HCEC 1CT (cell line): ENCODE measurements at places on chromosomes 2 and 18.

- DNase-seq = no peak
These were observed 297.4 kb upstream of the MGAT5 start for GRCh38 chr2:133956434-133956935.

- peak; percentile 52 for DNase-seq
These were observed 61.6 kb downstream of the AAK1 start for GRCh38 chr2:69581774-69582581.

GRCh38 chr2:68839260-68839833 lies 31.9 kb downstream of the BMP10 start:
- DNase-seq = no peak

- DNase-seq = no peak
These were observed 401.3 kb downstream of the KCNJ3 start for GRCh38 chr2:155099784-155100183.

GRCh38 chr2:132253496-132254305 lies 91.9 kb upstream of the ANKRD30BL start:
- no peak for DNase-seq

DNA sequence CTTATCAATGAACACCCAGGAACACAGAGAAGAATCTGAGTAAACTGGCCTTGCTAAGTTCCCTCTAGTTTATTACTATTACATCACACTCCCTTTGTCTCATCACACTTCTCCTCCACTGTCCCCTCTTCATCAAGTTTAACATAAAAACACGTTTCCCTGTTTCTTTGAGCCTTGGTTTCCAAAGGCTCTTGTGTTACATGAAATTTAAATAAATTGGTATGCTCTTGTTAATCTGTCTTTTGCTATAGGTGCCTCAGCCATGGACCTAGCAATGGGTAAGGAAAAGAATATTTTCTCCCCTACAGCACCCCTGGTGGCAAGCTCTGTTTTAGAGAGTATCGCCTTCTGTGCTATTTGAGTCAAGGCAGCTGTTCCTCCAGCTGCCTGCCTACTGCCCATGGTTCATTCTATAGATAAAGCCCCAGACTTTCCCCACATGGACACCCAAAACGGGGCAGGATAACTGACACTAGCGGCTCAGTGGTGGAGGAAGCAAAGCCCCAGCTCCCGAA lies 31.8 kb downstream of the TGIF1 start:
- peak; percentile 59 for DNase-seq

DNA sequence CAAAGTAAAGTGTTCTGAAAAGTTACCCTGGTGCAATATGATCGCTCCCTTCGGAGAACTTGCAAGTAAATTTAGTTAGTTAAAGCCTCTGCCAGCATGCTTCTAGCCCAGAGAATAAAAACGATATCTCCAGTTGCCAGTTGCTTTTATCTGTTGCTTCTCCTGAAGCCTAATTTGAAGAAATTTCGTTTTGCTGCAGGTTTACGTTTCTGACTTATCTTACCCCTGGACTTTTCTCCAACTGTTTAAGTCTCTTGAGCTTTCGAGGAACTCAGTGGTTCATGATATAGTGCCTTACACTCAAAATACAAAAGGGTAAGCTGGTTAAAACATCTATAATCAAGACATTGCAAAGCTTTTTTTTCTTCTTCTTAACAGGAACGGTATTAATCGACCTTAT lies 131.1 kb downstream of the FAM161A start:
- DNase-seq = no peak

GRCh38 chr2:113905886-113906285 lies 16.0 kb downstream of the ACTR3 start:
- no peak for DNase-seq

- no peak for DNase-seq
These were observed 59.5 kb downstream of the R3HDM1 start for GRCh38 chr2:135590619-135591260.

DNA sequence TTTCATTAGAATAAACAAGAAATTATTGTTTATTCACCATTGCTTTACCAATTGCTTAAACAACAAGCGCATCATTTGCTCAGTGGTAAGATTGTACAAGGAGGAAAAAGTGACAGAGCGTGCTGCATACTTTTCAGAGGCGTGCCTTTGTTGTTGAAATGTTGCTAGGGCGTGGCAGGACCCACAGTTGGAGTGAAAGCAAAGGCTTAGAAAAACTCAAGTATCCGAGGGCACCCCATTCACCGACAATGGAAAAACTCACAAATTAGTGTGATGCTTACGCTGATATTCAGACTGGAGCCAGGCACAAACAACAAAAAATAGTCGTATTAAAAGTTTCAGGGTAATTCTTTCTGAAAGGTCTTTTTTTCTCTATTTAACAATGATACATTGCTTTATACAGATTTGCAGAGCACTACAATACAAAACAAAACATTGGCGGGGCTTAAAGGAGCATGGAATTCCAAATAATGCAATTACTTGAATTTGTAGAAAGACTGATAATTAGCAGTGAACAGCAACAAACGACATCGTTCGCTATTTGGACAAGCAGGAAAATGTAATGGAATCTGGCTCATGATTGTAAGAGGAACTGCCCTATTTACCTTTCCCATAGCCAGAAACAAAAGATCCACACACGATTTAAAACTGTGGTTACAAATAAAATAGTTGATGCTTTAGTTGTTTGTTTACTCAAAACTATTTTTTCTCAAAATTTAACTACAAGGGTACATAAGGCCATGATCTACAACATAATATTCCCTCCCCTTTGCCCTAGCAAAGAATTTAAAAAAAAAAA lies 37.8 kb upstream of the RTTN start:
- no peak for DNase-seq

DNA sequence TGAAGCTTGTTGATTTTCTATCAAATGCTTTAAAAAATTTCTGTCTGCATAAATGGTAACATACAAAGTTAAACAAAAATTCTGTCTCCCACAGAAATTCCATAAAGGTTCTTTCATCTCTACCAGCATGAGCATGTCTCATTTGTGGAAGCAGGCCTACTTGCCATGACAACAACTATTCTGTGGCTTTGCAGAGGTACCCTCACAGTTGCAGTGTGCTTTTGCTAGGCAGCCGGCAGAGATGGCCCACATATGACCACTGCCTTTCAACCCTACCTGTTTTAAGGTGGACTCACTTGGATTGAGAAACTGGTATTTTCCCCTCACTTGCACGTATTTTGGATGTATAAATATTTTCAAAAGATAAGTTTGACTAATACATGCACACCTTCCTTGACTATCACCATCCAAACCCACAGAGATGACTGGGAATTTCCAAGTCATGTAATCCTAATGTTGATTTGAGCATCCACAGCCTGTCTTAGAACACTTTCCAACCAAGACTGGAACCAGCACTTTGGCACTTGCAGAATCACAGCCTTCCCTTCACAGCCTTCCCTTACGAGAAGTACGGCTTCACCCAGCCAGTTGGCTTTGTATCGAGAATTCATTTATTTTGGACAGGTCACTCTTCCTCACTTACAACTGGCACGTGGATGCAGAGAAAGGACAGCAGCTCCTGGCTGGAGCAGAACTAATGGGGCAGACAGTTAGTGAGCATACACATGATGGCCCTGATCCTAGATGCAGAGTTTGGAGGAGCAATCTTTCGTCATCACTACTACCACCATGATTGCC lies 9.3 kb upstream of the FHL2 start:
- DNase-seq = no peak

- no peak for DNase-seq
These were observed 499.9 kb downstream of the ZEB2 start for GRCh38 chr2:144020047-144020446.

DNA sequence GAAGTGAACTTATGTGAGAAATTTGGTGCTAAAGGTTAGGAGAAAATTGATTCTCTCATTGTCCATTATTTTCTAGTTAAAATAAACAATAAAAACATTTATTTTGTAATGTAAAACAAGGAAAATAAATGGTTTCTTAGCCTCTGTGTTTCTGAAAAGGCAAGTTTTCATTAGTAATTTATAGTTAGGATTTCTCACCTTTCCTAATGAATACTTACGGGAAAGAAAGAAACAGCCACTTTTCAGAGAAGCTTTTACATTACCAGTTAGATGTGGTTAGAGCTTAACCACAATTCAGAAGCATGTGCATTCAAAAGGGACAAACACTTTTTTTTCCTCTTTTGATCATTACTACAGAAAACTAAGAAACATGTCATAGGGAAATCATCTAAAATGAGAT lies 18.8 kb downstream of the NEMP2 start:
- DNase-seq = no peak

DNA sequence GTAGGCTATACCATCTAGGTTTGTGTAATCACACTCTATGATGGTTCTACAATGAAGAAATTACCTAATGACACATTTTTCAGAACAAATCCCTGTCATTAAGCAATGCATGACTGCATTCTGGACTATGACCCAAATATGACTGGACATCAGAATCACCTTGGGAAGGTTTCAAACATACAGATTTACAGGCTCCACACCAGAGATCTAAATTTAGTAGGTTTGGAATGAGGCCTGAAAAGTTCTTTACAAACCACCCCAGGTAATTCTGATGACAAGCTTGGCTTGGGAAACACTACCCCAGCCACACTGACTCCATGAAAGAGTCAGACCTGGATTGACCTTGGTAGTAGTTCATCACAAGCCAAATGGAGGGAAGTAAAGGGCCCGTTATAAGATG lies 52.2 kb upstream of the NFE2L2 start:
- DNase-seq = no peak

- DNase-seq = no peak
These were observed 132.2 kb downstream of the TSN start for GRCh38 chr2:121887513-121888188.

GRCh38 chr2:66430505-66431273 lies 4.2 kb upstream of the MEIS1 start:
- no peak for DNase-seq

GRCh38 chr2:85439986-85440385 lies 21.5 kb downstream of the SH2D6 start:
- no peak for DNase-seq

DNA sequence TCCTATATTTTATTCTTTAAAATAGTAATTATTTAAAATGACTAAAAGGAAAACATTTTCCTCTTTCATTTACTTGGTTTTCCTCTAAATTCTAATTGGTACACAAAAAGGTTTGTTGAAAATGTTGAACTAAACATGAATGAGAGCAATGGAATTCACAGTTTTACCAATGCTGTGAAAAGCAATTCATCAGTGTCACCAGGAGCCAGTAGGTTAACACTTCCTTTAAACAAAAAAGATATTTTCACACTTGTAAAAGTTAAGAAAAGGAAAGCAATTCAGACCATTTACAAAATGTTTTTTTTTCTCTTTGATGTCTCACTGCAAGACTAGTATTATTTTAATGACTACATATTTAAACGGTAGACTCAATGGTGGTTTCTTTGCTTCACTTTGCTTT lies 341.6 kb downstream of the RIT2 start:
- DNase-seq = no peak

- DNase-seq = no peak
These were observed 21.1 kb downstream of the MBP start for GRCh38 chr18:77111449-77111848.

GRCh38 chr2:38648107-38648761 lies 17.7 kb upstream of the GALM start:
- DNase-seq = peak; percentile 2

DNA sequence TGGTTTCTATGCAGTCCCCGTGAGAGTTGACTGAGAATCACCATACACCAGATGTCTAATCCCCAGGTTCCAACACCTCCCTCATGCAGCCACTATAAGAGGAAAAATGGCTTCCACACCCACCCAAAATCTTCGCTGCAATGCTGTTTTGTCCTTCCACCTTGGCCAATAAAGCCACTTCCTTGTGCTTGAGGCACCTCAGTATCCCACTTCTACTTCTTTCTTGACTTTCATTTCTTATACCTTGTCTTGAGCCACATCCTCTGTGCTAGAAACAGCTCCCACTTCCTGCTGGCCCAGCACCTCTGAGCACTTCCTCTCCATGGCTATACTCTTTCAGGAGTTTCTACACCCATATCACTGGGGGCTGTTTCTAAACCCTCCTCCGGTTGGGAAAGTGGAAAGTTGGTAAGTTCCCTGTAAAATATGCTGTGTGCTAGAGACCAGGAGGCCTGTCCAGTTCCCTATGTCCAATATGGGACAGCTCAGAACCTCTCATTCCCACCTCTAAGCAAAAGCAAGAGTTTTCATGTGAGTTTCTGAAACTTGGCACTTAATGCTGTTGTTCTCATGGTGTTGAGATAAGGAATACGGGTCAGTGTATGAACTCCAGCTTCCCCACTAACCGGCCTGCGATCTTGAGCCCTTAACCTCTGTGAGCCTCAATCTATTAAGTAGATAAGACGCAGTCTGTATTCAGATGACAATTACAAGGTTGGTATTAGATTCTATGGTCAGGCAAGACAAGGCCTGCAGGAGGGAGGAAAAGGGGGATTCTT lies 209.1 kb upstream of the ID2 start:
- no peak for DNase-seq

GRCh38 chr2:216492597-216493333 lies 5.9 kb upstream of the RPL37A start:
- peak; percentile 56 for DNase-seq

DNA sequence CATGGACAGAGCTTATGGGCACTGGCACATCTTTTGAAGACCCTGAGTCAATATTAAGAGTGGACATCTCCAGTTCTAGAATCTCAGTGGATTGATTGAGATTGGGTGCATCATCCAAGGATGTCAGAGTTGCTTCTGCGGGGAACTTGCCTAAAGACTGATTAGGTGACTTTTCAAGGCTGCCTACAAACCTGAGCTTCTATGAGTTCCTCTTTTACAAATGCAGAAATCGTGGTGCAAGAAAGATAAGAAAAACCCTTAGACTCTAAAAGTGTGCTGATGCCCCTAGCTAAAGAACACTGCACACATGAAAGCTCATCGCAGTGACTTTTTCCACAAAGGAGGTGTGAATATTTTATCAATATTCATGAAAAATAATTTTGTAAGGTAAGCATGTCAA lies 86.8 kb upstream of the NEDD4L start:
- no peak for DNase-seq

- DNase-seq = no peak
These were observed 41.1 kb downstream of the C1QL2 start for GRCh38 chr2:119117408-119117807.

DNA sequence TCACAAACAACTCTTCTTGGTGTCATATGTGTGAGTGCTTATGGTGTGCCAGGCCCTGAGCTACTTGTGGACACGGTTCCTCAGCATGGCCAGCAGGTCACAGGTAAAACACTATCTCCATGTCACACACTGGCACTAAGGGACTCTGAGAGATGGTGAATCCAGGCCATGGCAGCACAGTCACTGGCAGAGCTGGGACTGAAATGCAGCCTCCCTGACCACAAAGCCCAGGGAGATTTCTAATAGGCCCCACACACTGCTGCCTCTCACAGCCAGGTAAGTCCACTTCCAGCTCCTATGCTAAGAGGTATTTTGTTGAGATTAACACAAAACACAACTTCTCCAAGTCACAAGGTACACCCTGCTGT lies 92.0 kb downstream of the ACTR2 start:
- DNase-seq = no peak

GRCh38 chr2:11722292-11723060 lies 24.0 kb upstream of the LPIN1 start:
- no peak for DNase-seq
